ENCODE measurements at places on chromosomes 2 and 18. TPM values are rescaled to one million over a fixed set of nuclear protein-coding genes. Genes with fewer than 3 reads are reported as not detected.

TUBA4A gene
- total RNA-seq = 40.6 TPM

- no peak for DNase-seq
Measured at GRCh38 chr18:46067438-46068007, 4.5 kb downstream of the PSTPIP2 start.

- no peak for DNase-seq
Measured at GRCh38 chr18:75698861-75699260, 271.4 kb upstream of the SMIM21 start.

LRRTM4 gene
- total RNA-seq = 0.23 TPM

DNA sequence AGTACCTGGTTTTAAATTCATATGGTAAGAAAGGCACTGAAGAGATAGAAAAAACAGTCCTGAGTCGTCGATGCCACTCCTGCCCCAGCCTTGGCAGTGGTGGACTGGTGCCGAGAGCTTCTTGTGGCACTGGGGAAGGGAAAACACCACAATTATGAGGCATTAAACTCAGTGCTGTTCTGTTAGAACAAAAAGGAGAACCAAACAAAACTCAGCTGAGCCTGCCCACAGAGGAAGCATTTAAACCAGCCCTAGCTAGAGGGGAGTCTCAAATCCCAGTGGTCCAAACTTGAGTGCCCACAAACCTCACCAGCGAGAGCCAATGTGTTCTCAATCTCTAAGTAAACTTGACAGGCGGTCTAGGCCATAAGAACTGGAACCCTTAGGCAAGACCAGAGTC, 1254.5 kb upstream of the FAM98A start:
- no peak for DNase-seq

CRACDL gene
- 18.4 TPM for total RNA-seq

- DNase-seq = no peak
Measured at GRCh38 chr18:47605093-47605492, 325.4 kb downstream of the SMAD2 start.

DNA sequence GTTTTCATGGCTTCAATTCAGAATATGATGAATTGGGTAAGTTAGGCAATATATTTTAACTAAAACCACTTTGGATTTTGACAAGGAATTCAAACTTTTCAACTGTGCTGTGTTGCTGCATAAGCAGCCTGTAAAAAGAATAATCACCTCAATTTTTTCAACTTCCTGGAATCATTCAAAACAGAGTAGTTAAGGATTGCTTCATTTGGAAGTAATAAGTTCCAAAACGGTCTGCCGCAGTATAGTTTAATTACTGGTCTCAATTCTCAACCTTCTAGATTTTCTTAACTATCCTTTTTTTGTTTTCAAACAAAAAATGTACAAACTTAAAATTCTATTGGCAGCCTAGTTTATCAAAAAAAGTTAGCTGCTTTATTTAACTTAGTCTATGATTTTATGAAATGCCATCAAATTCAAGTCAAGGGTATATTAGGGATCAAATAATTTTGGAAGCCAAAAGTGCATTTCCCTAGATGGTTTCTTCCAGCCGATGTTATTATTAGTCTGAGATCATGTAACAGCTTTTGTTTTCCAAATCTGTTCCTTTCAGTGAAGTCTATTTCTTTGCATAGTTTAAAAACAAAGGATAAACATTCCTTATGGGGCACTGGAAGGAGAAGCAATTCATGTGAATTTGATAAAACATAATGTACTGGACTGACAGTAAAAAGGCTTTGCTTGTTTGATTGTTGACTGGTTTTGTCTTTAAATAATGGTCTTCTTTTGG, 76.1 kb upstream of the ETAA1 start:
- no peak for DNase-seq

GRCh38 chr2:58569475-58570185, 328.5 kb upstream of the FANCL start:
- no peak for DNase-seq

SIX3 gene
- total RNA-seq = not detected

CWC22 gene
- 13.6 TPM for total RNA-seq

TTR gene
- total RNA-seq = 159 TPM

RRM2 gene
- 5.4 TPM for total RNA-seq

TSGA10 gene
- 9.3 TPM for total RNA-seq

DUSP2 gene
- 11.3 TPM for total RNA-seq

GRCh38 chr2:240170354-240170735, 29.9 kb upstream of the OTOS start:
- no peak for DNase-seq
